ENCODE measurements at places on chromosomes 6 and 20.

DNA sequence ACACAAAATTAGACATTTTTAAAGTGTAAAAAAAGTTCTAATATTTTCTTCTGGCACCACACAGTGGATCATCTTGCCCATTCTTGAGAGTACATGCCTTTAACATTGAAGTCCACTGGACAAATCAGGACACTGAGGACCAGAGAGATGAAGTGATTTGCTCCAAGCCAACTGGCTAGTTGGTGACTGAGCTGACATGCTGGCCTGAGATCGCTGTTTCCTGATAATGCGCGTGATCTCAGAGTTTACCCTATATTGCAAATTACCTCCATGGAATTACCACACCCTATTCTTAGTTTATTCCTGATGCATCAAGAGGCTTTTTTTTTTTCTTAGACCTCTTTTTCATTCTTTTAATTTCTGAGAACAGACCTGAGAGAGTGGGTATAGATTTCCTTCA lies 432.8 kb downstream of the CD83 start:
- no peak for DNase-seq

DNA sequence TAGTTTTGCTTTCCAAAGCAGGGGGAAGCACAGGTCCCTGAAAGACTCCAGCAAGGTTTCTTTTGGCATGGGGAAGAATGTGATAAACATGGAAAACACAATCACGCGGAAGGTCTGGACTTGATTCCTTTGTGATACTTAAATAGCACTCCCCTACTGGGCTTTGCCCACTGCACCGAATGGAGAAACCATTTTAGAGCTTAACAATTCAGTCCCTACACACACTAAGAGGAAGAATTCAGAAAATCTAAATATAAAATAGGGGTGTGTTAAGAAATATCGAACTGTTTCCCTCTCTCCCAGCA lies 71.4 kb upstream of the NHSL1 start:
- DNase-seq = no peak

- DNase-seq = no peak
Observed at GRCh38 chr6:47851091-47851490, 69.3 kb downstream of the OPN5 start.

GRCh38 chr6:149840345-149841075 lies 23.6 kb downstream of the LRP11 start:
- DNase-seq = peak; percentile 56
